ENCODE measurements at places on chromosomes 16 and 17.
A peak's percentile ranks its signal among the peaks of the same experiment; 100 is the strongest.

GRCh38 chr17:39750131-39751015 is 12.6 kb downstream of the GRB7 start:
- DNase-seq: no peak

- DNase-seq: no peak
These were observed 95.8 kb downstream of the ASIC2 start for GRCh38 chr17:33197342-33197741.

DNA sequence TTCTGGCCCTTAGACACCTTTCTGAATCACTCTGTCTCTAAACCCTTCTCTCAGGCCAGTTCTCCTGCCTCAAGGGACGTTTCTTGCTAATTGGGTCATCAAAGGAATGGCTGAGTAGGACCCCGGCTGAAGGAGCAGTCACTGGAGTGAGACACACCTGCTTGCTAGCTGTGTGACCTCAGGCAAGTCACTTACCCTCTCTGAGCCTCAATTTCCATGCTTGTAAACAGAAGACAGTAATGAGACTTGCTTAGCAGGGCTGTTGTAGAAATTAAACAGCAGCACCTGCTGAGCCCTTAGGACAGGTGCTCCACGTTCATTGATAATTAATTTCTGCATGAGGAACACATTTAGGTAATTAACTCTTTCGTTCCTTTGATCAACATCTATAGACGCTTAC is 6.8 kb downstream of the CIBAR2 start:
- DNase-seq: no peak

DNA sequence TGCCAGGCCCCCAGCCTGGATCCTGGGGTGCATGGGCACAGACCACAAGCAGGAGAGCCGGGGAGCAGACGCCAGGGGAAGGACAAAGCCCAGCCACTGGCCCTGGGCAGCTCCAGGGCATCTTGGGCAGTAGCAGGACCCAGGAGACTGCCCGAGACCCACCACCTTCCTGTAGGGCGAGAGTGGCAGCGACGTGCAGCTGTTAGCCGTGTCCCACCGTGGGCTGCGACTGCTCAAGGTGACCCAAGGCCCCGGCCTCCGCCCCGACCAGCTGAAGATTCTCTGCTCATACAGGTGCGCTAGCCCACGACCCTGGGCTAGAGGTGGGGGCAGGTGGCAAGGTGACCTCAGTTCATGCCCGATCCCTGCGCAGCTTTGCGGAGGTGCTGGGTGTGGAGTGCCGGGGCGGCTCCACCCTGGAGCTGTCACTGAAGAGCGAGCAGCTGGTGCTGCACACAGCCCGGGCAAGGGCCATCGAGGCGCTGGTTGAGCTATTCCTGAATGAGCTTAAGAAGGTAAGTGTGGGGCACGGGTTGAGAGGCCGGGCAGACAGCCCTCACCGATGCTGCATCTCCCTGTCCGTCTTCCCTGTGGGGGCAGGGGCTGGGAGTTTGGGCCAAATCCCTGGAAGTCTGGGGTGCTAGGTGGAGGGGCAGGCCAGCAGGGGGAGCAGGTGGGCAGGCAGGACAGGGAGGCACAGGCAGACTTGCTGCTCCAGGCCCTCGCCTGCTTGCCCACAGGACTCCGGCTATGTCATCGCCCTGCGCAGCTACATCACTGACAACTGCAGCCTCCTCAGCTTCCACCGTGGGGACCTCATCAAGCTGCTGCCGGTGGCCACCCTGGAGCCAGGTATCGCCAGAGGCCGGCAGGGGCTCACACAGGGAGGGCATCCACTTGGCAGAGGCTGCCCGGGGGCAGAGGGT is 13.5 kb upstream of the SMIM5 start:
- DNase-seq: peak; percentile 78

DNA sequence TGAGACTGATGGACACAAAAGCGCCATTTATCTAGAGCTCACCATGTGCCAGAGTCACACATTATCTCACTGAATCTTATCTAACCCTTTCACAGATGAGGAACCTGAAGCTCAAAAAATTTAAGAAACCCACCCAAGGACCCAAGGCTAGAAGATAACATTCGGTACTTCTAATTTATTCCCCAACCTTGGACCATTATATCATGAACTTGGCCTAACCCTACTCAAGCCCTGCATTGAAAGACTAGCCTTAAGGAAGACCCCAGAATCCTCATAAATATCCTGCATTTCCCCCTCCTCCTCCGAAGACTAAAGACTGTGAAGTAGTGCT is 548 bp upstream of the DYNC1LI2 start:
- no peak for DNase-seq

DNA sequence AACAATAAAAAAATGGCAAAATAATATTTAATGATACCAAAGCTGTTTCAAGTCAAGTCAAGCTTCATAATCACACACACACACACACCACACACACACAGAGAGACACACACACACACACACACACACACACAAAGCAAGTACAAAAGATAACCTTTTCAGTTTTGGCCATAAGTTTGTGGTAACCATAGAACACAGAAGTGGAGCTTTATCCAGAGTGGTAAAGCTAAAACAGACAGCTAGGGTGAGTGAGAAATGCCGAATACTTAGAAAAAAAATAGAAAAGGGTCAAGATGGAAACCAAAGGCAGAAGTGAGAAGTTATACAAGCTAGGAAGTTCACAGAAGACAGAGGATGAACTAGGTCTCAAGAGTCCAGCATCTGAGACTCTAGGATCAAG is 79.0 kb downstream of the HS3ST3A1 start:
- DNase-seq: no peak

GRCh38 chr16:46607529-46607928 is 13.7 kb downstream of the SHCBP1 start:
- no peak for DNase-seq

DNA sequence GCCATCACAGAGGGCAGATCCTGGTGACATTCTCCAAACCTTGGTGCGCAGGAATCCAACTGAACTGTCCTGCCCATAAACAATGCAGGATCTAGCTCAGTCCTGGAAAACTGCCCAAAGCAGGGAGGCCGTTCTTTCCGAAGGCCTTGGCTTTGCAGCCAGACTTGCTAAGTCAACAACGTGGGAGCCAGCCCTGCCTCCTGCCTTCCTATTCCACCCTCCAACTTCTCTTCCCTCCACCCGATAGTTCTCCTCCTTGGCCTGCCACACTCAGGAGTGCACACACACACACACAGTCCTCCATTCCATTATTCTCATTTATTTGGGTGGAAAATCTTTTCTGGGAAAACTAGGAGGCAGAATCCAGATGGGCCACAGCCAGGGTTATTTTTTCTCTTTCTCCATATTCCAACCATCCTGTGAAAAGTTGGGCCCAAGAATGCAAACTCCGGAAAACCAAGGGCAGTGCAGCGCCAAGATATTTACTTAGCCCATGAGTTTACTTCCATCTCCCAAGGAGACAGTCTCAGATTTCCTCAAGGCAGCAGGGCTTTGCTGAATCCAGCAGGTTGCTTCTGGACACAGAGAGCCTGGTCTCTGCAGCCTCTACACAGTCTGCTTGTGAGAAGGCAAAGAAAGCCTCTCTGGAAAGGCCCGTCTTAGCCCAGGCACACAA is 15.8 kb downstream of the COPRS start:
- no peak for DNase-seq

DNA sequence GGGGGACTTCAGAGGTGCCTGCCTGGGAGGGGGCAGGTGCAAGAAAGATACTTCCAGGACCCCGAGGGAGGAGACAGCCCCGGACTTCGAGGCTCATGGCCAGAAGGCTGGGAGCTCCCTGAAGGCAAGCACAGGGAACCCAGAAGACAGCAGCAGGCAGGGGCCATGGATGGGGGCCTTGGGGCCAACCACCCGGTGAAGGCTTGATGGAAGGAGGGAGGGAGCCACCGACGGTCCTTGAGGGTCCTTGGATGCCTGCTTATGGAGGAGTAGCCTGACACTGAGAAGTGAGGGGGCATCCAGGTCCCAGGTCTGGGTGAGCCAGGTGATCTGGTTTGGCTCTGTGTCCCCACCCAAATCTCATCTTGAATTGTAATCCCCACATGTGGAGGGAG is 89.7 kb downstream of the SEC14L1 start:
- no peak for DNase-seq

DNA sequence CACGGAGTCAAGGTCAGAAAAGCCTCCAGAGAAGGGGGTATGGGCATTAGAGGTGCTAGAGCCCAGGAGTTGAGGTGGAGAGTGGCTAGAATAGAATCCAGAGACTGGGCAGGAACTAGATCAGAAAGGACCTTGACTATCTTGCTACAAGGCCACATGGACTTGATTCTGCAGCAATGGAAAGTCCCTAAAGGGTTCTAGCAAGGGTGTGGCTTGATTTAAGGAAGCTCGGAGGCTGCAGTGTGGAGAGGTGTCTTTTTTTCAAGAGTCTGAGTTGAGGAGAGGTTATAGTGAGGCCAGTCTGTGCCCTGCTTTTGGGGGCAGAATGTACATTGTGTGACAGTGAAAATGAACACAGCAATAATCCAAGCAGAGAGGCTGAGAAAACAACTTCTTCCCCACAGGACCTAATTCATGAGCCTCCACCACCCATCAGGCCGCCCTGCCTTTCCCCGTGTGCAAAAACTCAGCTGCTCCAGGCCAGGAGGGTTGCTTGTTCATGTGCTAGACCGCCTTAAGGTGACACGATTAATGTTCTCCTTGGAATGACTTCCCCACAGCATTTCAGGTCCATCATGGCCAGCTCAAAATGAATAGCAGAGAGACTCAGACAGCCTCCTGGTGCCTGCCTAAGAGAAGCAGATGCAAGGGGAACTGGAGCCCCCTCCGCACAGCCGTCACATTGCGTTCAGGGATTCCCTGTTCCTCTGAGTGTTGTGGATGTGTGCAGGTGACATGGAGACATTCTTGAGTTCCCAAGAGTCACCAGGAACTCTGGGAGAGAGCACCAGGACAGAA is 8.7 kb upstream of the BEAN1 start:
- no peak for DNase-seq

DNA sequence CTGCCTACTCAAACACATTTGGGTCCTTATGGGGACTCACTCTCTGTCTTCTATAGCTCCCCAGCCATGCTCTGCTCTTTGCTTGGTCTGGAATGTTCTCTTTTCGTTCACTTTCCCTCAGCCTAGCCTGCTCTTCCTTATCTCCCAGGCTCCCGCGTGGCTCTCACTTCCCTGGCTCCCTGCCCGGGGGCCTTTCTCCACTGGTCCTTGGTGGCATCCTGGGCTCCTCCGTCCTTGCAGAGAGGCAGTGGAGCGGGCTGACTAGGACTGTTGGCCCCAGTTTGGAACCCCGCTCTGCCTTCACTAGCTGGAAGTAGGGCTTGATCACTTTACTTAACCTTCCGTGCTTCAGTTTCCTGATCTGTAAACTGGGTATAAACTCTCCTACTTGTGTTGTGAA is 31.2 kb downstream of the SHISA6 start:
- no peak for DNase-seq

DNA sequence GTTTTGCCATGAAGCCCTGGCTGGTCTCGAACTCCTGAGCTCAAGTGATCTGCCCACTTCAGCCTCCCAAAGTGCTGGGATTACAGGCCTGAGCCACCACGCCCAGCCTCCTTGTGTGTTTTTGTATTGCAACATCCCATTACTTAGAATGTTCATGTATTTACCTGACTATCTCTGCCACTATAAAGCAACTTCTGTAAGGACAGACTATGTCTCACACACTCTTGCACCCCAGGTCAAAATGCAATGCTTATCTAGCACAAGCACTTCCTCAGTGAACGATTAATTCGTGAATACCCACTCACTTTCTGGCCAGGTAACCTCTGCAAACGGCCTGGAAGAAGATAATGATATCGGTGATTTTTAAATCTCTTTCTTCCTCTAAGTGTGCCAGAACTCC is 82.6 kb downstream of the NDEL1 start:
- DNase-seq: no peak

GRCh38 chr17:43745541-43745940 is 13.1 kb downstream of the SOST start:
- peak; percentile 81 for DNase-seq

All from D721Med (cell line).